T-helper 17 cell (primary cell): ENCODE measurements at places on chromosomes 2 and 18. TPM values are rescaled to one million over a fixed set of nuclear protein-coding genes. Genes with fewer than 3 reads are reported as not detected.

The NT5DC4 gene
- total RNA-seq, result not detected

The HAAO gene
- not detected for total RNA-seq

The ANKRD12 gene
- total RNA-seq, result 257 TPM

The CPS1 gene
- total RNA-seq, result 0.67 TPM

The TMEM247 gene
- total RNA-seq, result not detected
